ENCODE measurements at places on chromosomes 16 and 17. TPM values are rescaled to one million over a fixed set of nuclear protein-coding genes. Genes with fewer than 3 reads are reported as not detected.

- H3K27ac ChIP-seq: no peak overlapping the region
- H3K4me3 ChIP-seq: no peak overlapping the region
- DNase-seq: no peak
- no peaks in the 10 kb centered on the region for H3K4me1 ChIP-seq
- H3K27me3 ChIP-seq: no peaks in the 10 kb centered on the region
Observed at GRCh38 chr16:88539261-88539651, 30.9 kb upstream of the ZC3H18 start.

GRCh38 chr16:11603331-11603750, 16.6 kb upstream of the LITAF start:
- no peak for DNase-seq
- H3K27ac ChIP-seq: no peak overlapping the region

AATK gene
- 0.31 TPM for total RNA-seq

SCGB1C2 gene
- total RNA-seq: not detected

GRCh38 chr16:1184156-1184868, 31.4 kb downstream of the CACNA1H start:
- H3K36me3 ChIP-seq: no peaks in the 10 kb centered on the region
- H3K27me3 ChIP-seq: no peaks in the 10 kb centered on the region
- H3K4me1 ChIP-seq: peaks cover 41% of the 10 kb centered on the region
- no peak for DNase-seq
- H3K27ac ChIP-seq: peak overlapping the region; percentile 5
- H3K4me3 ChIP-seq: peak overlapping the region; percentile 34

WNT9B gene
- total RNA-seq: not detected

Measured in right lobe of liver (tissue), 6 donors.